ENCODE measurements at places on chromosomes 11 and 22. TPM values are rescaled to one million over a fixed set of nuclear protein-coding genes. Genes with fewer than 3 reads are reported as not detected.

RIMBP3C gene
- 0.26 TPM for polyA plus RNA-seq

PDE3B gene
- 34.3 TPM for polyA plus RNA-seq

SF1 gene
- polyA plus RNA-seq = 406 TPM

PNPLA5 gene
- polyA plus RNA-seq = 0.12 TPM

KCTD14 gene
- 8.7 TPM for polyA plus RNA-seq

CCDC179 gene
- not detected for polyA plus RNA-seq

LIMK2 gene
- polyA plus RNA-seq = 48.2 TPM

APOA5 gene
- not detected for polyA plus RNA-seq

GPHA2 gene
- polyA plus RNA-seq = 0.24 TPM

CBLIF gene
- not detected for polyA plus RNA-seq

C11orf87 gene
- polyA plus RNA-seq = 0.03 TPM

OR52H1 gene
- polyA plus RNA-seq = 0.18 TPM

GRCh38 chr11:59918480-59918879 is 19.8 kb upstream of the OOSP1 start:
- DNase-seq = no peak

DNA sequence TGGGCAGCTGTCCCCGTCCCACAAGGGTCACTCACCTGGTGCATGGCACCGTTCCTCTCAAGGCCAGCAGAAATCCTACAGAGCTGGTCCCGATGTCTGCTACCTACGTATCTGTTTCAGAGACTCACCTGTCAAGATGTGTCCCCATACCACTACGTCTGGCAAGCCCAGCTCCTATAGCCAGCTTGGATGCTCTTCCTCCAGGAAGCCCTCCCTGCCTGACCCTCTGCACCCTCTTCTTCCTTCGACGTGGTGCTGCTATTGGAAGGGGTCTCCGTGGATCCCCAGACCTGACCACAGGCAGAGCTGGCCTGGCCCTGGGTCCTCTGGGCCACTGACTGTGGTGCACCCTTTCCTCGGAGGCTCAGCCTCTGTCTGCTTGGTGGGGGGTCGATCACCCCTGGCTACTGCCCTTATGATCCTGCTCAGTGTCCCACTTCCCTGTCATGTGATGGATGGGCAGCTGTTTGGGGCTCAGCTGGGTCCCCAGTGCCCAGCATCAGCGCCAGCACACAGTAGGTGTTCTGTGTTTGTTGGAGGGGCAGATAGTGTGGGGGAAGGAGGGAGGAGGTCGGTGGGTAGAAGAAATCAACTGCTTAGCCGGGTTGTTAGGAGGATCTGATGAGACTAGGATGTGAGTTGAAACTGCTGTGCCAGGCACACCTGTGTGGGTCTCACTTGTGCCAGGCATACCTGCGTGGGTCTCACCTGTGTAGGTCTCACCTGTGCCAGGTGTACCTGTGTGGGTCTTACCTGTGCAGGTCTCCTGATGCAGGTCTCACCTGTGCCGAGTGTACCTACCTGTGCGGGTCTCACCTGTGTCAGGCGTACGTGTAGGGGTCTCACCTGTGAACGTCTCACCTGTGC is 21.7 kb upstream of the ARHGAP8 start:
- DNase-seq = no peak

DNA sequence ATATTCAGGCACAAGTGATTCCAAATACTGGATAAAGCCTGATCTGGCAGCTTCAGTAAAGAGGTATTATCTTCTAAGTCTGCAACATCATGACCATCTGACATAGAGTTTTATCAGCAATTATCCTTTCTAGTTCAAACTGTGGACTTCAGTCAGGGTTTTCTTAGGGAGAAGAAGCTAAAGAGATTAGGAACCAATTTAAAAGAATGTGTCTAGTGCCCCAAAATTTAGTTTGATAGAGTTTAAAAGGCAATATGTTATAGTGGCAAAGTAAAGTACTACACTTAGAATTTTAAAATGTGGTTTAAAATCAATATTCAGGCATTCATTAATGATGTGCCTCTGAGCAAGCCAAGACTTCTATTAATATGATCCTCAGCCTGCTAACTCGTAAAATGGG is 5.4 kb downstream of the PAK1 start:
- no peak for DNase-seq

DNA sequence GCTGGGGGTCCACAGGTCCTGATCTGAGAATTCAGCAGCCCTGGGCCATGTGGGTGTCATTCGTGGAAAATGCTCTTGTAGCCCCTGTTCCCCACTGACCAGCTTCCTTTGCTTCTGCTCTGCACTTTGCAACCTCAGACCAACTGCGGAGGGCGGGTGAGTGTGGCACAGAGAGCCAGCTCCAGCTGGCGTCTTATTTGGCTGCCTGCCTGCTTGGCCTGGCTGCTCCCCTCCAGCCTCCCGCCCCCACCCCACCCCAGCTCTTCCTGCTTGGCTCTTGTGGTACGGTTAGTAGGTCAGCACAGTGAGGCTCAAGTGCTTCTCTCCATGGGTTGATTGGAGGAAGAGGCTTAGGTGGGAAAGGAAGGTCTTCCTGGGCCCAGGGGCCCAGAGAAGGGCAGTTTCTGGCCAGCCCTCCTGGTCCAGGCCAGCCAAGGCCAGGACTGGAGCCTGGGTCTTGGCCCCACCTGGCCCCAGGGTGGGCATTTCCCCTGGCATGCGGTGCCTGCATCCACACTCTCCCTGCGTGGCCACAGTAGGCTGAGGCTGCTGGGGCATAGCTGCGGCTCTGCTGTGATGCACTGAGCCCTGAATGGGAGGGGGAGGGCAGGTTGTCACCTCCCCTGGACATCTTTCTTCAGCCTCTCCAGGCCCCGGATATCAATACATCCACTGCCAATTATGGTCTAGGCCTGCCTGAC is 26.5 kb downstream of the MYO7A start:
- DNase-seq = no peak

GRCh38 chr11:76627606-76628005 is 42.9 kb downstream of the LRRC32 start:
- DNase-seq = no peak

DNA sequence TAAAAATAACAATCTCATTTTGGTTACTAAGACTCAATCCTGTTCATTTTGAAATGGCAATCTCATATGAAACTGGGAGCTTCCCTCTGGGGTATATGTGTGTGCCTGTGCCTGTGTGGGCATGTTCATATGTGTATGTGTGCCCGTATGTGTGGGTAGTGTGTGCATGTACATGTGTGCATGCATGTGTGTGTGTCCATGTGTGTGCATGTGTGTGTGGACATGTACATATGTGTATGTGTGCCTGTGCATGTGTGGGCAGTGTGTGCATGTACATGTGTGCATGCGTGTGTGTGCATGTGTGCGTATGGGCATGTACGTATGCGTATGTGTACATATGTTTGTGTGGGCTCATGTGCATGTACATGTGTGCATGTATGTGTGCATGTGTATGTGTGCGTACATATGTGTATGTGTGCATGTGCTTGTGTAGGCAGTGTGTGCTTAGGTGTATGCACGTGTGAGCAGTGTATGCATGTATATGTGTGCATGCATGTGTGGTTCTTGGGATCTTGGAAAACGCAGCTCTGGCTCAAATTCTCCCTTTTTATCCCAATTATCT is 24.5 kb upstream of the CACNG2 start:
- no peak for DNase-seq

DNA sequence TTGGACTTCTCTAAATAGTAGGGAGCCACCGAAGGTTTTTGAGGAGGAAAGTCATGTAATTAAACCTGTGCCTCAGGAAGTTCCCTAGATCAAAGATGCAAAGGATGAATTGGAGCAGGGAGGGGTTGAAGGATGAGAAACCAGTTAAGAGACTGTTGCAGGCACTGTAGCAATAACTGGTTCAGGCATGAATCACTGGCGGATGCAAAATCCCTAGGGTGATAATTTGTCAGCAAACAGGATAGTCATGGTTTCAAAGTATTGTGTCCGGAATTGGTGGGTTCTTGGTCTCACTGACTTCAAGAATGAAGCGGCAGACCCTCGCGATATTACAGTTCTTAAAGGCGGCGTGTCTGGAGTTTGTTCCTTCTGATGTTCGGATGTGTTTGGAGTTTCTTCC is 19.9 kb downstream of the TRIOBP start:
- DNase-seq = no peak

GRCh38 chr11:102007567-102008437 is 39.4 kb upstream of the CFAP300 start:
- peak; percentile 51 for DNase-seq

GRCh38 chr11:27545946-27546345 is 39.4 kb upstream of the LIN7C start:
- DNase-seq = no peak

DNA sequence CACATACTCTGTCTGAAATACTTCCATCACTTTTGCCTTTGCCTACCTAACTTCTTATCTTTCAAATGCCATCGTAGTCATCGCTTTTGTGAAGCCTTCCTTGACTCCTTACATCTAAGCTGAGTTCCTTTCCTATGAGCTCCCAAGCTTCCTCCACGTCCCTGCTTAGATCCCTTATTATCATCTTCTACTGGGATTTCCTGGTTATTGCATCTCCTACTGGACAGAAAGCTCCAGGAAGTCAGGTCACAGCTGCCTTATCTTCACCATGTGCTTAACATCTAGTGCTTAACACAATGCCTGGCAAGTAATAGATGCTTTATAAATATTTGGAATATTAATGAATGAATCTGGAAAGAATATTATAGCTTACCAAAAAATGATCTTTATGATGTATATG is 5.9 kb downstream of the YPEL4 start:
- DNase-seq = no peak

DNA sequence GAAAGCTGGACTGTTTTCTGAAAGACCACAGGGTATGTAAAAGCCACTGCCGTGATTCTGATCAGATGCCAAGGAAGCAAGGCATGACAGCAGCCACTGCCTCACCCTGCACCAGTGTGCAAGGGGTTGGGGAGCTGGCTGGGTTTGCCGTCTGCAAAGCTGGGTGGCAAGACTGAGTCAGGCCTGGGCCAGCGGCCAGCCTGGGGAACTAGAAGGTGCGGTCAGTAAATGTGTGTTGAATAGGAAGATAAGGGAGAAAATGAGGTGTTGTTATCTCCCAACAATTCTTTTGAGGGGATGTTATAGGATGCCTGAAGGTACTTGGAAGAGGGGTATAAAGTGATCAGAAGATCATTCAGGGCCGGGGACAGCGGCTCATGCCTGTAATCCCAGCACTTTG is 8.0 kb downstream of the VSTM5 start:
- DNase-seq = no peak

- DNase-seq = no peak
Observed at GRCh38 chr22:43854121-43854785, 8.1 kb downstream of the SULT4A1 start.

DNA sequence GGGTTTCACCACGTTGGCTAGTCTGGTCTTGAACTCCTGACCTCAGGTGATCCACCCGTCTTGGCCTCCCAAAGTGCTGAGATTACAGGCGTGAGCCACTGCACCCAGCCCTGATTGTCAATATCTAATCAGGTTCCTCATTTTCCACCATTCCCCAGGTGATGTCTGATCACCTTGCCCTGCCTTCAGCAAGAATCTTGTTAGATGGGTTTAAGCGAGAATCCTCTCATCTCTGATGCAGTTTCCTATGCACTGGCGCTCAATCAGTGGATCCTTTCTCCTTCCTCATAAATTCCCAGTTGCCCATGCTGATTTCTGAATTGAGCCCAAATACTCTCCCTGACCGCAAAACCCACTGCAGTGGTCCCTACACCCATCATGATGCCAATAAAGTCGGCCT is 664 bp upstream of the ZC3H7B start:
- DNase-seq = no peak

- no peak for DNase-seq
Observed at GRCh38 chr22:41862530-41863266, 29.8 kb downstream of the SREBF2 start.

- DNase-seq = no peak
Observed at GRCh38 chr11:1128311-1129142, 29.2 kb upstream of the MUC5AC start.

DNA sequence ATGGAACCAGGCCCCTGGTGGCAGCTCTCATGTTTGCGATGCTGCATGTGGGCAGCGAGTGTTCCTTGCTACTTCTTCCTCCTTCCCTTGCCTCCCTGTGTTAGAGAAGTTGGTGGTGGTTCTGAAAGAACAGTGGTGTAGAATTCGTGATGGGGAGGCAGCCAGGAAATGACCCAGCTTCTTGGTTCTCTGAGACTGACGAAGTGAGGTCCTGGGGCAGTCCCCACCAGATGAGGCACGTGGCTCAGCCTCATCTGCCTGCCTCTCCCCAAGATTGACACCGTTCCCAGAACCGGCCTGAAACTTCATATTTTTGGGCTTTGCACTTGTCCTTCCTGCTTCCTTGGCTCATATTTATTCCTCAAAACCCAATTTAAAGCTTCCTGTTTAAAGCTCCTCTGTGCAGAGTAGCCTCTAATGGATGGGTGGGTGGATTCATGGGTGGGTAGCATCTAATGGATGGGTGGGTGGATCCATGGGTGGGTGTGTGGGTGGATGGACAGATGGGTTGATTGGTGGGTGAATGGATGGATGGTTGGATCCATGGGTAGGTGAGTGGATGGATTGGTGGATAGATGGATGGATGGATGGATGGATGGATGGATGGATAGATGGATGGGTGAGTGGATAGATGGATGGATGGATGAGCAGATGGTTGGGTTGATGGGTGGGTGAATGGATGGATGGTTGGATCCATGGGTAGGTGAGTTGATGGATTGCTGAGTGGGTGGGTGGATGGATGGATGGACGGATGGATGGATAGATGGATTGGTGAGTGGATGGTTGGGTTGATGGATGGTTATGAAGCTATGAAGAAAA is 77.3 kb upstream of the ATXN10 start:
- DNase-seq = no peak

DNA sequence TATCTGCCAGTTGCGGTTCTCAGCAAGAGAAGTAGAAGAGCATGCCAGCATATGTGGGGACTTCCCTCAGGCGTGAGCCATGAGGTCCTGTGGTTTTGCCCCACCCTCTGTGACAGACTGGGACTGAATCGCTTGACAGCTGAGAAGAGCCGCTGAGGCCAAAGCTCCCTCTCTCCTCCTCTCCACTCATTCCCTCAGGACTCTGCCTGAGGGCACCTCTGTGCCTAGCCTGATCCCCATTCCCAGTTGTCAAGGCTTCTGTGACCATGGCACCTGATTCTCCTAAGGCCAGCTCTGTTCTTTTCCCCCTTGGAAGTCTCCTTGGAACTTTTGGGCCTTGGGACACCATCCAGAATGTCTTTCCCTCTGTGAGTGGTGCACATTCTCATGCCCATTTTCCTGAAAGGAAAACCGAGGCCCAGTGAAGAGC is 27.0 kb downstream of the ART5 start:
- no peak for DNase-seq

DNA sequence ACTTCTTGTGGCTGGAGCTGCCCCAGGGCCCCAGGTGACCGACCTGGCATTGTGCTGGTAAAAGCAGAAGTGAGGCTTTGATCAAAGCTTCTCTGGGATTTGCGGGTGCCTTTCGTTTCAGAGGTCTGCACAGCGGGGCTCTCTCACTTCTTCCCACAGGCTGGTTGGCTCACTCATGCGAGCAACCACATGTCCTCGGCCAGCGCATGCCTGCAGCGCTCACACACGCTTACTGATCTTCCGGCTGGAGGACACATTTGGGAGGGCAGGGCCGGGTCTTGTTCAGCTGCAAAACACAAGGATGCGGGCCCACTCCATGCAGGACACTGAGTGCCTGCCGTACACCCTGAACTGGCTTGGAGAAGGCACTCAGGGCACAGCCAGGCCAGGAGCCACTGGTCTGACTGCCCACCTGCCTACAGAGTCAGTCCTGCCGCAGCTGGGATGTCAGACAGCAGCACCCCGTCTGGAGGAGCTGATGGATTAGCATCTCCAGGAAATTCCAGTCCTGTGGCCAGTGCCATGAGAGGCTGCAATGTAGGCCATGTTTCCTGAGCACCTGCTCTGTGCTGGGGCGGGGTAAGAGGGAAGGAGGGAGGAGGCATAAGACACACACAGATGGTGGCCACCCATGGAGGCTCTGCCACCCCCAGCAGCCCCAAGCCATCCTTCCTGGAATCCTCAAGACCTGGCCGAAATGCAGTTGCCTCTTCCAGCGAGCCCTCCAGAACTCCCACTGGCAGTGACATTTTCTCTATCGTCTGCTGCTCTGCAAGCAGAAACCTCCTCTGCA is 1383.2 kb downstream of the BRD1 start:
- no peak for DNase-seq
